Activated CD4-positive, CD25-positive, alpha-beta regulatory T cell (primary cell): ENCODE measurements at places on chromosomes 12 and 14.

DNA sequence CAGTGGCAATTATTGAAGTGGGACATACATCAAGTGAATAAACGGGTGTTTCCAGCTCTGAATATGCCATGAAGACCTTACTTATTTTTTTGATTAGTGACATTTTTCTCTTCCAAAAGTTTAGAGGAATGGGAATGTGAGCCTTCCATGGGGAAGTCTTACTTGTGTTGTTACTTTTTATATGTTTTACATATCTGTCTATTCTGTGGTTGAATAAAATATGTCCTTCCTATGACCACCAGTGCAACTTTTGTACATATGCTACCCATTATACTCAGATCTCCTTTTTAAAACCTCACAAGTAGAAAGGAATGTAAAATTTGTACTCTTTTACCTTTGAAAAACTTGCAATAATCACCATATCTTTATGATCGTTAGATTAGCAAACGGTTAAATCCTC lies 132.7 kb downstream of the MSRB3 start:
- no peak for DNase-seq

DNA sequence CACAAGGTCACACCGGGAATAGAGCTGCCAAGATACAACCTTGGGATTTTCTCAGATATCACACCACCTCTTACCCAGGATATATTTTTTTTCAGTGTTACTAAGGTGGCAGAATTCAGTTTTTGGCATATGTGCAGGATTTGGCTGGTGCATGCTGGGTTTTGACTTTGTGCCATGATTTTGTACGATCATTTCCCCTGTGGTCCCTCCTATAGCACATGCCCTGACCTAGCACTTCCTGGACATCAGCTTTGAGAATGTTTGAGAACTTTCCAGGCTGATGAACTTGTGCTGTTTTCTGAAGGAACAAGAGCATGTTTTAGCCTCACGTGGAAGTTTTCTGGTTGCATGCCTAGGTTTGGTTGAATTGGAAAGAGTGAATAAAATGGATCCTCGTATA lies 11.0 kb upstream of the TBPL2 start:
- no peak for DNase-seq

DNA sequence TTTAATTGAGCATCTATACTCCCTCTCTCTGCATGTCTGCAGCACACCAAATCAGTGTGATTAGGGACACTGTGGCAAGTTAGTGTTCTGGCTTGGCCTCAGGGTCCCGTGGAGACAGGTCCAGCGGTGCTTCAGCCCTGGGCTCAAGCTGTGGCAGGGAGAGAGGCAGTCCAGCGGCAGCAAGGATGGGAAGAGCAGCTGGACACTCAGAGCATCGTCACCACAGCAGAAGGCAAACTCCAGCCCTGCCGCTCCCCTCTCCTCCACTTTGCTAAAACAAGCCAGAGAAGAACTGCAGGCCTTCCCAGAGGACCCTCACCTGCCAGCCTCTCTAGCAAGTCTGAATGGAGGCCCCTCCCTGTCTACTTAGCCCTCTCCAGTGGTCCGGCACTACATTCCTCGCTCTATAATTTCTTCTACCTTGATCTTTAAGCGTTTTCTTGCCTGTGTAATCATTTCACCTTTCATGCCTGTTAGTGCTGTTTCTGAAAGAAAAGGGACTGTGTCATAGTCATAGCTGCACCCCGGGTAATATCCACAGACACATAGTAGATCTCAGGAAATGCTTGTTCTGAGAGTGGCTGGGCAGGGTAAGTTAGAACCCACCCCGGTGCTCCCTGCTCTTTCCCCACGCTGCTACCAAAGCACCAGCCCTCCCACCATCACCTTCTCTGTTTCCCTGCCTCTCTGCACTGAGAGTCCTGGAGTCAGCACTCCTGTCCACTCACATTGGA lies 22.1 kb downstream of the ZFP36L1 start:
- DNase-seq: no peak

DNA sequence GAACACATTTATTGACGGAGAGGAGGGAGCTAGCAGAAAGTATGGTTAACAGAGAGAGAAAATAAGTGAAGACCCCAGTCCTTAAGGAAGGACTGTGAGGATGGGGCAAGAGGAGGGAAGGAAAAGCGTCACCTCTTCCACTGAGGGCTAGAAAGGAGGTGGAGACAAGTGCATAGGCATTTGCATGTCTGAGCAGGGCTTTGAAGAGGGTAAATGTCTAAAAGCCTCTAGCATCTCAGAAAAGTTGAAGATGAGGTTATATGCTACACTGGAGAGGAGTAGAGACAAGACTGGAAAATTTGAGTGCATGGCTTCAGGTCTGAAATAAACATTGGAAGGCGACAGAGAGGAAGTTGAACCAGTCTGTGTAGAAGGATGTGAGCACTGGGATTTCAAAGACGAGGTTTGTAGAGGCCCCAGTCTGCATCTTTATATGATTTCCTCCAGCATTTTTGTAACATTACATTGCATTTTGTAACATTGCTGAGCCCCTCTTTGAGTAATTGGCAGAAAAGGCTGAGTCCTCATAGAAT lies 98.5 kb upstream of the IFNG-AS1 start:
- DNase-seq: no peak

GRCh38 chr12:69007855-69008351 lies 74.9 kb upstream of the CPM start:
- DNase-seq: no peak

GRCh38 chr12:92188517-92189188 lies 43.0 kb upstream of the BTG1 start:
- DNase-seq: no peak

DNA sequence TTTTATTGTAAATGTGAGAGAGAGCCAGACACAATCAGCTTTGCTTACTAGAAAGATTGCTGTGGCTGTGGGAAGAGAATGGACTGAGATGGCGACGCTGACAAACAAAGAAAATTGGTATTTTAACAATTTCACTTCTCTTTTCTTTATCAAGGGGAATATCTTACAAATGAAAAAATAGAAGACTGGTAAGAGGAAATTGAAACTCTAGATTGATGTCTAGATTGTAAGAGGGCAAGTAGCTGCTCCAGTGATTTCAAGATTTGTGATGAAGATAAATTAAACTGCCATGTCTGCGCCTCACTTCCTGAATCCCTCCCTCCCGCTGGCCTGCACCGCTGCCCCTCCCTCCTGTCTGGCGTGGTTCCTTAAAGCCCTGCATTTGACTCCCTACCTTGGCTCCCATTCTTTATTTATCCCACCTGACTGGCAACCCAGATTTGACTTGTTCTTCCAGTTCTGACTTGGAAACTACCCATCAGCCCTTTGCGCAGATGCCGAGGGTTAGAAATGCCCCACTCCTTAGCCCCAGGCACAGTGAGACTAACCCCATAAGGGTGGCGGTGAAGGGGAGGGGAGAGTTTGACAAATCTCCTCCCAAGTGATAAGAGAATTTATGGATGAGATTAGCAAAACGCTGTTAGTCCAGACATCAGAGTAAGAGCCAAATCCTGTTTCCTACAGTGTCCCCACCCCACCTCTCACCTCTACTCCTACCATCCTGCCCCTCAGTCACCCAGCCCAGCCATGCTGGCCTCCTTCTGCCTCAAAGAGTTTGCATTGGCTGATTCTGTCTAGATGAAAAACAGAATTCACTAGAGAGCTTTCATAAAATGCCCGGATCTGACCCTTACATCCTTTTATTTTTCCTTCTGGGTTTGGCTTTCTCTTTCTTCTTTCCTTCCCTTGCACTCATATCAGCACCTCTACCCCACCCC lies 125.3 kb upstream of the ATF7IP start:
- DNase-seq: no peak

GRCh38 chr14:49849213-49849847 lies 3.3 kb downstream of the NEMF start:
- no peak for DNase-seq

GRCh38 chr12:67433385-67434175 lies 164.4 kb downstream of the CAND1 start:
- DNase-seq: no peak

DNA sequence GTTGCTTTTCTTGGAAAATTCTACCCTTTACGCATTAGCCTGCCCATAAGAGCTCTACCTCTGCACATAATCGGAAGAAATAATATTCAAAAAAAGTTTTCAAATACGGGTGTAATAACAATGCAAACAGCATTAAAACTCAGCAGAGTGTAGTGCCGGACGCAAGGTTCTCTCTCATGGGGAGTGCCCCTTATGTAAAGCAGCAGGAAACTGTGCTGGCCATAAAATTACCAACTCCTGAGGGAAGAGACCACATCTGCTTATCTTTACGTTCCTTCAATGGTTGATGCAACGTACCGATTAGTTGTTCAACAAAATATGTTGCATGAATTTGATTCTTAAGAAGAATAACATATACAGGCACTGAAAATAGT lies 118.7 kb upstream of the TMCC3 start:
- no peak for DNase-seq

- no peak for DNase-seq
Measured at GRCh38 chr14:89427426-89428172, 10.6 kb upstream of the FOXN3 start.

DNA sequence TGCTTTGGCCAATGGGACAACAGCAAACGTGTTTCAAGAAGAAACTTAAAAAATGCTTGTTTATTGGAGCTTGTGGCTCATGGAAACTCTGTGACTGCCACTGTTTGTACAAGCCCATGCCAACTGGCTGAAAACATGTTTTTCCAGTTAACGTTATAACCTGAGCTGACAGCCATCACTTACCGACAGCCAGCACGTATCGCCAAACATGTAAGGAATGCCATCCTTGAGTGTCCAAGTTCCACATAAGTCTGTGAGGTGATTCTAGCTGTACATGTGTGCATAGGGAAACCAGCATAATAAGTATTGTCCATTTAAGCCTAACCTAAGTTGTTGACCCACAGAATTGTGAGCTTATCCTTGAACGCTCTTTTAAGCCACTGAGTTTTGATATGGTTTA lies 596.9 kb downstream of the TRHDE start:
- DNase-seq: no peak

DNA sequence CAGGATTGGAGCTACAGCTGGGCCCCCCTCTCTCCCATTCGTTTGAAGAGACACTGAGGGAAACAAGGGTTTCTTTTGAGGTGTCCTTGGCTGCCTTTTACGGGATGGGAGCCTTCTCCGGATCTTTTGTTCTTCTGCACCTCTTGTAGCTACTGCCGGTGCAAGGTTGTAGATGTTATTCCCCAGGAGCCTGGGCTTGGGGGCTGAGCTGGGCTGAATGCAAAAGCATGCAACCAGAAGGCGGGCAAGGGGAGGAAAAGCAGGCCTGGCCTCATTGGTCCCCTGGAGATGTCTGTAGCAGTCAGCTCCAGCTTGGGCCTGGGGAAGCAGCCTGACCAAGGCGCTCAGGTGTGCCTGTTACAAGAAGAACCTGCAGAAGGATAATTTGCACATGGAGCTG lies 110.3 kb downstream of the GCH1 start:
- DNase-seq: no peak

DNA sequence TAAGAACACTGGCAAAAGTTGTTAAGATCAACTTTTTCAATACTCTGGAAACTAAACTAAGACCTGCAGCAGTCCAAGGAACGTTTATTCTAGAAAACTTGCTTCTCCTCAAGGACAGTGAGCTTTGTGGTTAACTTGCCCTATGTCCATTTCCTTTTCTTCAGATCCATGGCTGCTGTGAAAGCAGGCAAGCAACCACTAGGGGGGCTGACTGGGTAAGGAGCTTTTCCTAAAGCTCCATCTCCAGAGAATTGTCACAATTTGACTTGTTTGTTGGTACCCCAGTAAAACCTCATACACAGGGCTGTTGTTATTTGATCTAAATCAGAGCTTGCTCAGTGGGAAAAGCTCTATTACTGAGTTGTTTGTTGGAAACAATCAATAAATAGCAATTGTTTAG lies 10.1 kb upstream of the RPL10L start:
- DNase-seq: no peak
